ENCODE measurements at places on chromosomes 4 and X.
A peak's percentile ranks its signal among the peaks of the same experiment; 100 is the strongest.

DNA sequence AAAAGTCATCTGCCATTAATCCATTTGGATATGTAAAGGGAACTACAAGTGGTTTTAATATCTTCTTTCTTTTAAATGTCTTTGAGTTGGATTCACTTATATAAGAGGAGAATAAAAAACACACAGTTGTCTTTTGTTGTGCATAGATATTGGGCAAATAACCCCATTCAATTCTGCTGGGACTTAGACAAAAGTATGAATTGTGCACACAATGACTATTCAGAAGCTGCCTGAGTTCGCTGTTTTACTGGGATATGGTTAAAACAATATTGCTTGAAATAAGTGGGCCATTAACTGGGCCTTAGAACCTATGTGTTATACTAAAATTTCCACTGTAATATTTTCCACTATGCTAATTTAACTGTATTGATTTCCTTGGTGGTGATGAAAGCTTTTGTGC is 71.7 kb downstream of the PCYT1B start:
- DNase-seq: no peak

DNA sequence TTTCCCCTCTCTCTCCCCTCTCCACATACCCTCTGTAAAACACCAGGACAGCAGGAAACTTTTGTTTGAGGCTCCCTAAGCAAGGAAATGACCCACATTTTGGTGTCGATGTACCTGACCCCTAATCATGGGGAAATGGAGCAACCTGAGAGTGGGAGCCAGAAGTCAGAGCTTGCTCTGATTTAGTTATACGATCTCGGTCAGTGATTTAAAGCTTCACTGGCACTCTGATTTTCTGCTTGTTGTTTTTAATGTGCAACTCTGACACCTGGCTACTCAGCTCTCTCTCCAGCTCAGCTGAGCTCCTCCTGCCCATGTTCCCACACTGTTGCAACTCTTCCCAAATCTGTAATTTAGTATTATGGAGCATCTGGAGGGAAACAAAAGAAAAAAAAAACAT is 408.6 kb downstream of the ADAM29 start:
- no peak for DNase-seq

GRCh38 chr4:34250562-34250961 is 1993.8 kb downstream of the ARAP2 start:
- DNase-seq: no peak

DNA sequence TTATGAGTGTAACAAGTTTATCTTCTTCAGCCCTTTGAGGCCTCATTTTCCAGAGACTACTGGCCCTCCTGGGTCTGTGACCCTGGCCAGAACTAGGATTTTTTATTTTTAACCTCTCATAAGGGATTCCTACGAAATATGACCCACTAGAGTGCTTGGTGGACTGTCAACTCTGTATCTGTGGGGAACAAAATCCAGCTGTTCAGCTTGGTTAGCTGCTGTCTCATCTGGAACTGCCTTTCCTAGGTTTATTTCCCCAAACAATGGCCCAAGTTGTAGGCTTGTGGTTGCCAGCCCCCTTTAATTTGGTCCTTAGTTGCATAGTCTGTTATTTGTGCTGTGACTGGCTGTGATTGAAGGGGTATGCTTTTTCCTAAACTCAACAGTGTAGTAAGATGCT is 56.2 kb downstream of the NHS start:
- DNase-seq: no peak

- DNase-seq: no peak
Observed at GRCh38 chr4:8819019-8819418, 52.6 kb downstream of the HMX1 start.

- peak; percentile 8 for DNase-seq
Observed at GRCh38 chrX:50813843-50814661, at the start of gene SHROOM4. TSS of gene SHROOM4 (minus strand) at chrX:50814194. CDS start at chrX:50814018, 176 bp downstream.

DNA sequence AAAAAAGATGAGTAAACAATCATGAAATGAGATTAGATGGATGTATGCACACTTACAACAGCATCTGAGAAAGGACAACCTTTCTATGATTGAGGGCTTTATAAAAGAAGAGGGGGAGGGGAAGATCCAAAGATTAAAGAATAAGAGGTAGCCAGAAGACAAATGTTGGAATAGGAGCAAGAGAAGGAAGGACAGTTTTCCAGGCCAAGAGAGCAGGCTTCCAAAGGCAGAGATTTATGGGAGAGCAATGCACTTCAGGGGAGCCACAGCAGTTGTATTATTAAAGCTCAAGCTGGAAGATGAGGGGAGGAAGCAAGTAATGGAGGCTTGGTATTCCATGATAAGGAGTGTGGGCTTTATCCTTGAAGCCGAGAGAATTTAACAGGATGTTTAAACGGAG is 110.3 kb upstream of the PTPN13 start:
- no peak for DNase-seq

DNA sequence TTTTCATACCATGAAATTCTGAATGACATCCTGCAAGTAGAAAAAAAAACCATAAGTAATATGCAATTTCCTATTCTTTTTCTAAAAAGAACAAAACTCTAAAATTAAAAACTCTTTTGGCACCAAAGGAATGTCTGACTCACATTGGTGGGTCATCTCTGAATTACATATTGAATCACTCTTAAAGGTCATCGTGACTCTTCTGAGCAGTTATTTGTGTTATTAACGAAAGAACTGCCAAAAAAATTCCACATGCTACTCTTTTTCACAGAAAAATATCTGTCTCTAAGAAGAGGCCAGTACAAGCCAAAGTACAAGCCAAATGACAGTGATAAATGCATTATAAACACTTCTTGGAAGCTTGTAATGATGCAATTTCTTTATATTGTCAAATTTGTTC is 282.2 kb downstream of the GUCY2F start:
- DNase-seq: no peak

DNA sequence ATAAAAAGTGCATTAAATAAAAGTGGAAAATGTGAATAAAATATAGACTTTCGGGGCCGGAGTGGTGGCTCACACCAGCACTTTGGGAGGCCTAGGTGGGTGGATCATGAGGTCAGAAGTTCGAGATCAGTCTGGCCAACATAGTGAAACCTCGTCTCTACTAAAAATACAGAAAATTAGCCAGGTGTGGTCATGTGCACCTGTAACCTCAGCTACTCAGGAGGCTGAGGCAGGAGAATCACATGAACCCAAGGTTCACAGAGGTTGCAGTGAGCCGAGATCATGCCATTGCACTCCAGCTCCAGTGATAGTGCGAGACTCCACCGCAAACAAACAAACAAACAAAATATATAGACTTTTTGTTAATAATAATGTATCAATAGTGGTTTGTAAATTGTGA is 293.6 kb upstream of the TRAM1L1 start:
- DNase-seq: no peak

GRCh38 chr4:128031756-128032384 is 29.2 kb upstream of the LARP1B start:
- DNase-seq: no peak

DNA sequence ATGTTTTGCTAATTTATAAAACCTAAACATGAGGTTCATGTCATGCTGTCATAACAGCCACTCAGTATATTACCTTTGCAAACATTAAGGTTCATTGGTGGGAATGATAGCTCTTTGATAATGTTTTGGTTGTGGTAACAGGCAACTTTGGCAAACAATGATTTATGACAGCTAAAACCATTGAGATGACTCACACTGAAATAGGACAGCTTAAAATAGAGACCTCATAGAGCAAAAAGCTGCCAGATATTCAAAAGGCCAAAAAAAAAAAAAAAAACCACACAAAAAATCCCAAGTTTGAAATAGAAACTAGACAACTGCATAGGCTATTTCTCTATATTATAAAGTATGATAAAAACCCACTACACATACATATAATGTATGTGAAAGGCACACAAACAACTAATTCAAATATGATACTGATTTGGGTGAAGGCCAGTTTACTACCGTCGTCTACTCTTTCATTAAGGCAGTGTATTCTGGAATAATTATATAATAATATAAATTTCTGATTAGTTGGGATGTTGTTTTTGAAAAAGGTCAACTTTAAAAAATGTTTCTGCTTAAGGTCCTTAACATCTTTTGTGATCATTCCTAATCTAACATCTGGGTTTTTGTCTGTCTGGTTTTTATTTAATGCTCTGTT is 646.0 kb upstream of the PITX2 start:
- DNase-seq: no peak

- no peak for DNase-seq
Observed at GRCh38 chrX:153520287-153520917, 3.0 kb downstream of the ATP2B3 start.

DNA sequence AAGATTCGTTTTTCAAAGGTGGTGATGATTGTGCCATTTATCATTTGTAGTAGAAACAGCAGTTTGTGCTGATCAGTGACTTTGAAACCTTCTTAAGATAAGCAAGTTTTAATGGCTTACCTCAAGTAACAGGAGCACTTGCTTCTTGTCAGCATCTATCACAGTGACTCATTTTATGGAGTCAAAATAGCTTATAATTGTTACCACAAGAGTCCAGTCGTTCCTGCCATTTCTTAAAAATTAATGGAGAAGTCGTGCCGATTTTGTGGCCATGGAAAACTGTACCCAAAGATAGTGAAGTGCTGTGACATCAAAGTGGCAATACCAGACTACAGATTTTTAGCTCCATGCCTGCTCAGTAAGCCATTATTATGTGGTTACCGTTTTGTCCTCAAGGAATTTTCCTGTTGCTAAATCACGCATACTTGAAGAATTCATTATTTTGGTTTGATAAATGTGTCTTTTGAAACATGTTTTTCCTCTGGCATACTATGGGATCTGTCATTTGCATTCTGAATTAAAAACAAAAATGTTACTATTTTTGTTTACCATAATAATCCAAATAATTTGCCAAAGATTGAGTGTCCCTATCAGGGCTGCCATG is 129.9 kb downstream of the CBR4 start:
- DNase-seq: no peak

GRCh38 chr4:89164400-89164799 is 53.1 kb downstream of the TIGD2 start:
- DNase-seq: no peak

DNA sequence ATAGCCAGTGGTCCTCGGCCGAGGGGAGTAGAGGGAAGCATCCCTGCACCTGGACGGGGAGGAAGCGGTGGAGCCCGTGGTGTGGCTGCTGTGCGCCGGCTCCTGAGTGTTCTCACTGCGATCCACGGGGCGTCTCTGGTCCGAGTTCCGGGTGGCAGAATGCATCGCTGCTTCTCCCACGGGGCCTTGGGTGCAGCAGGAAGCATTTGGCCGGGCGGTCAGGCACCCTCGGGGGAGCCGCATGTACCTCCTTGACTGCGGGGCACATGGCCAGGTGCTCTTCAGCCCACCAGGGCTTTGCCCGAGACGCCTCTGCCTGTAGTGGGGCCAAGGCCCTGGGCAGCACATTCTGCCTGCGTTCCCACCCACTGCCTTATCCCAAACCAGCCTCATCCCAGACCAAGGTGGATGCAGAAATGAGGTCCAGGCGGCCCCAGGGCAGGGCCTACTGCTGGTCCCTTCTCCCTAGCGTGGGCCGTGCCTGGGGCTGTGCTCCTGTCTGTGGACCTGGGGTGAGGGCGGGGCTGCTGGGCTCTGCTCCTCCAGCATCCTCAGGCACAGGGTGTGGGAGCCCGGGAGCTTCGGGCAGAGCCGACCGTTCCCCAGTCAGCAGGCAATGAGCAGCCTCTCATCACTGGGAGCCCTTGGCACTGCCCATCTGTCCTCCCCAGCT is 27.5 kb downstream of the NKX1-1 start:
- no peak for DNase-seq

GRCh38 chrX:26597981-26598380 is 382.0 kb downstream of the MAGEB5 start:
- DNase-seq: no peak

DNA sequence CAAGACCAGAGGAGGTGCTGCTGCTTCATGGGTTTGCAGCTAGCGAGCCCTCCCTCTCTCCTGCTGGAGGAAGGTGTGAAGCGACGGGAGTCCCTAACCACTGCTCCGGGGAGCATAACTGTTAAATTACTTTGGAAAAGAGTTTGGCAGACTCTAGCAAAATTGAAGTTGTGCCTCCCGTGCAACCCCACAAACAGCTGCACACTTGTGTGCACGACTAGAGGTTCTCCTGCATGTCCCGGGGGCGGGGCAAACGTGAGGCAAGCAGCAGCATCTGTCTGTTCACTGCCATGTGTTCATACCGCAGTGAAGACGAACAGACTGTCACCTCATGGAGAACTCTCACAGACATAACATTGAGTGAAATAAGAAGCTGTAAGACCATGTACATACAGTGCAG is 34.5 kb downstream of the TNIP2 start:
- DNase-seq: no peak

GRCh38 chr4:79576429-79576753 is 168.4 kb upstream of the GK2 start:
- peak; percentile 6 for DNase-seq

GRCh38 chr4:121072224-121073003 is at the start of gene NDNF:
TSS of gene NDNF (minus strand) at chr4:121072535. CDS start at chr4:121045837, 26,698 bp downstream.
- DNase-seq: peak; percentile 11
